ENCODE measurements at places on chromosomes 13 and 19. TPM values are rescaled to one million over a fixed set of nuclear protein-coding genes. Genes with fewer than 3 reads are reported as not detected.
A peak's percentile ranks its signal among the peaks of the same experiment; 100 is the strongest.

Gene RDH13
- total RNA-seq: 13.1 TPM

Gene KLK15
- total RNA-seq: not detected

Gene C19orf85
- total RNA-seq: not detected

Gene EPN1
- total RNA-seq: 162 TPM

DNA sequence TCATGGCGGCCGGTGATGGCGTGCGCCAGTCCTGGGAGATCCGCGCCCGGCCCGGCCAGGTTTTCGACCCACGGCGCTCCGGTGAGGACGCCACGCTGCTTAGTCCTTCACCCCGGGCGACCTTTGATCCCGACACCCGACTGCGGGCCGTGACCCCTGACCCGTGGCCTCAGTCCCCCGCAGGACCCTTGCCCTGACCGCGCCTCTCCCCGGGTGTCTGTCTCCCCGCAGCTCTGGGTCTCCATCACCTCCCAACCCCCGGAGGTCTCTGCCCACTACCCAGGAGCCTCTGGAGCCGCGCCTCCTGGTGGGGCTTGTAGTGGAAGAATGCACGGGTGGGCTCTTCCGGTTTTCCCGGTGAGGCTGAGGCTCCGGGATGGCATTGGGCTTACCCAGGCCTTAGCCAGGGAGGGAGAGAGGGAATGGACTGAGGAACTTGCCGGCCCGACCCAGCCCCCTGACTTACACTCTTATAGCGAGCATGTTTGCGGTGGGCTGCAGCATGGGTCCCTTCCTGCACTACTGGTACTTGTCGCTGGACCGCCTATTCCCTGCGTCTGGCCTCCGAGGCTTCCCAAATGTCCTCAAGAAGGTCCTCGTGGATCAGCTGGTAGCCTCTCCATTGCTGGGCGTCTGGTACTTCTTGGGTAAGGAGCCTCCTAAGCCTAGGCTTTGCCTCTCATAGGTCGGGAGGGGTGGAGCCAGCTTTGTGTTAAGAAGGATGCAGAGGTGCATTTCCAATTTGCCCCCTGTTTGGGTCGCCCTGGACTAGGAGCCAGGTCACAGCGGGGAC, 566 bp downstream of the MPV17L2 start:
- DNase-seq: no peak

- no peak for DNase-seq
Measured at GRCh38 chr19:29615891-29616425, 9.9 kb downstream of the POP4 start.

- DNase-seq: no peak
Measured at GRCh38 chr19:12840091-12841079, 2.1 kb downstream of the MAST1 start.

DNA sequence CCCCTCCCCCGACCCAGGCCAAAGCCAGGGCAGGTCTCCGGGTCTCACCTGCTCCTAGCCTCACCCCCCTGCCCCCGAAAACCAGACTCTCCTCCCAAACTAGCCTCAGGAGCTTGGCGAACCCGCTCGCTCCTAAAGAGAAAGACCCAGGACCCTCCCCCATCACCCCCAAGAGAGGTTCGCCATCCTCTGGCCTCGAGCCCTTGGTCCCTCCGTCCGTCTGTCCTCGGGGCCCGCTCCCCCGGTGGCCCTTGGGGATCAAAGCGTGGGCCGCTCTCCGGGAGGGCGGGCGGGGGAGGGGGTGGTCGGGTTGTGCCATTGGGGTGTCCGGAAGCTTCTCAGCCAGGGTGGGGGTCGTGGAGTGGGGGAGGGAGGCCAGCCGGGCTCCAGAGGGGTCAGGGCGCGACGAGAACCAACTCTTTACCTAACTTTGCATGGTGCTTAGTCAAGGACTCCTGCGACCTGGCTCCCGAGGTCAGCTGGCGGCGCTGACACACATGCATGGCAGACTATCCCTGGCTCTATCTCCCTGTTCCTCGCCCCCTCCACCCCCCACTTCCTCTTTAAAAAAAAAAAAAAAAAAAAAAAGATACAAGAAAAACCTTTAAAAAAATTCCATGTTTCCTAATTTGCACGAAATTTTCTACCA, 15.6 kb downstream of the SMIM24 start:
- DNase-seq: no peak

- no peak for DNase-seq
Measured at GRCh38 chr13:48403151-48403631, 9.7 kb downstream of the LPAR6 start.

Gene ADGRE1
- not detected for total RNA-seq

DNA sequence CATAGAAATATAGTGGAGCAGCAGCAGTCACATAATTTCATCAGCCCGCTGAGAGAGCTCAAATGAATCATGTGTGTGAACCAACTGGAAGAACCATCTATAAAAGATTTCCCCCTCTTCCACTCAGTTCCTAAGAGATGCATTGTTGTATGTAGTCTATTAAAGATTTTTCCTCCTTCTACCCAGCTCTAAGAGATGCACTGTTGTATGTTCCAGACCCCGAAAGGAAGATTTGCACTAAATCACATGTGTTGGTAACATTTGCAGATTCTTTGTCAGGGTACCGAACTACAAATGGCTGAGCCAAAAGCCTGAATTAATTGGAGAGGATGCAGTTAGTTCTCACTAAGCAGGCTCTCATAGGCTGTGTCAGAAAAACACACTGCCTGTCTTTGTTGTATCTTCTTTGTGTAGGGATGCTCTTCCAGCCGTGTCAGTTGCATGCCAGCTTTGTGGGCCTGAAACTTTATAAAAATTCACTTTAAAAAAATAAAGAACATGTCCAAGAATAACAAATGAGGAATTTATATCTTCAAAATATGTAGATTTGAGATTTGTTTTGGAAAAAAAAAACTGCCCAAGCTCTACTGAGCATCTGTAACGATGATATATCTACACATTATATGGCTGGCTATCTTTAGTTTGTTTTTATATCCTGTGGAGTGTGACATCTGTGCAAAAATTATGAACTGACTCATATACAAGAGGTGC, 223.1 kb downstream of the MZT1 start:
- DNase-seq: no peak

DNA sequence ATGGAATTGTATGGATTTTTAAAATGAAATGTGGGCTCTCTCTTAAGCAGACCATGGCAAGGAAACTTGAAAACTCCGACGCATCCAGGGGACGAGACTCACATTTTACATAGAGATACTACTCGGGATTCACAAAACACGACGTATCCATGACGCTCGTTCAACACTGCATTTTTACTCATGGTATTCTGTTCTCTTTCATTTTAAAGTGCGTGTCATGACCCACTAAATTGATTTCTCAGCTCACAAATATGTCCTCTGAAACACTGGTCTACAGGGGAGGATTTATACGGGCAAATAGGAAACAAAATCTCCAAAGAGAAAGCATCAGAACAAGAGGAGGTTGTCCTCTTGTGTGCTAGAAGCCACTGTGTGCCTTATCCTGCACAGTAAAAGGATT, 523.5 kb downstream of the MYO16 start:
- DNase-seq: no peak

Gene MTIF3
- 55.5 TPM for total RNA-seq

- no peak for DNase-seq
Measured at GRCh38 chr19:47231215-47232054, 436 bp upstream of the BBC3 start.

Gene NLRP11
- not detected for total RNA-seq

GRCh38 chr13:21076253-21076652, 14.9 kb upstream of the LATS2 start:
- no peak for DNase-seq

GRCh38 chr13:104571161-104571892, 1505.1 kb upstream of the SLC10A2 start:
- peak; percentile 81 for DNase-seq

DNA sequence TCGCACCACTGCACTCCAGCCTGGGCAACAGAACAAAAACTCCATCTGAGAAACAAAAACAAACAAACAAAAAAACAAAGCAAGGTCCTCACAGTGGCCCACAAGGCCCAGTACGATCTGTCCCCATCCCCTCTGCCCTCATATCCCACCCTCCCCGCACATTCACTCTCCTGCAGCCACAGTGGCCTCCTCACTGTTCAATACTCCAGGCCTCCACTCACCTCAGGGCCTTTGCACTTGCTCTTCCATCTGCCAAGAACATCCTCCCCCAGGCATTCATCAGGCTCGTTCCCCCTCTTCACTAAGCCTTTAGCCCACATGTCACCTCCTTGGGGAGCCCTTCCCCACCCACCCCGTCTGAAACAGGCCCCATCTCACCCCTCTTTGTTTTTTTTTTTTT, 4.6 kb downstream of the TMEM143 start:
- no peak for DNase-seq

DNA sequence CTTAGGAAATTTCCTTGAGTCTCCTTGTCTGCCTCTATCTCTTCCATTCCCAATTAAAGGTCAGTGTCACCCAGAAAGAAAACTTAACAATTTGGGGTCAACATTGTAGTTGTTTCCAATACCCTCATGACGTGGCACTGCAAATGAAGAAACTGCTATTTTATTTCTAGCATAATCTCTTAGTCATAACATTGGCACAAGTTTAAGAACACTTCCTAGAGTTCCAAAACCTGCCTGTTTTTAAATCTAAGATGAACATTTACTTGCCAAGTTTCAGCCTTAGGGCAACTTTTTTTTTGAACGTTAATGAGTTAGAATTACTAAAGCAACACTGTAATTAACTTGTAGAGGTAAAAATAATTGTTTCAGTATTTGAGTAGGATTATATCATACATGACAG, 108.0 kb downstream of the LMO7 start:
- no peak for DNase-seq

Gene CABP5
- total RNA-seq: not detected

Gene VAV1
- total RNA-seq: not detected

DNA sequence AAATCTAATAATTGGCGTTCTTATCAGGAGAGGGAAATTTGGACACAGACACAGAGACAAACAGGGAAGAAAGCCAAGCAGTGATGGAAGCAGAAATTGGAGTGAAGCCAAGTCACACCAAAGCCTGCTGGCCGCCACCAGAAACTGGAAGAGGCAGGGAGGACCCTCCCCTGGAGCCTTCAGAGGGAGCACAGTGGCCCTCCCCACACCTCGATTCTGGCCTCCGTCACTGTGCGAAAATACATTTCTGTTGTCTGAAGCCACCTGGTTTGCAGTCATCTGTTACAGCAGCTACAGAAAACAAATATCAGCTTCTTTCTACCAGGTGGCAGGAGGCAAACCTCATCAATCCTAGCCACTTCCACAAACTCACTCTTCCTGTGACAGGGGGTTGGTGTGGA, 8.3 kb upstream of the TLE6 start:
- DNase-seq: no peak

- DNase-seq: no peak
Measured at GRCh38 chr13:94305934-94306333, 173.5 kb downstream of the DCT start.

- DNase-seq: no peak
Measured at GRCh38 chr13:44340508-44340907, 33.1 kb upstream of the SERP2 start.

GRCh38 chr19:2719920-2720776, 1.0 kb downstream of the DIRAS1 start:
- DNase-seq: no peak

GRCh38 chr19:5445561-5446055, 9.6 kb upstream of the ZNRF4 start:
- no peak for DNase-seq

- DNase-seq: no peak
Measured at GRCh38 chr13:29994911-29995595, 144.6 kb upstream of the UBL3 start.

GRCh38 chr19:45061965-45062364, 14.3 kb downstream of the ZNF296 start:
- no peak for DNase-seq

GRCh38 chr13:51843529-51843928, 1.4 kb downstream of the TMEM272 start:
- no peak for DNase-seq

DNA sequence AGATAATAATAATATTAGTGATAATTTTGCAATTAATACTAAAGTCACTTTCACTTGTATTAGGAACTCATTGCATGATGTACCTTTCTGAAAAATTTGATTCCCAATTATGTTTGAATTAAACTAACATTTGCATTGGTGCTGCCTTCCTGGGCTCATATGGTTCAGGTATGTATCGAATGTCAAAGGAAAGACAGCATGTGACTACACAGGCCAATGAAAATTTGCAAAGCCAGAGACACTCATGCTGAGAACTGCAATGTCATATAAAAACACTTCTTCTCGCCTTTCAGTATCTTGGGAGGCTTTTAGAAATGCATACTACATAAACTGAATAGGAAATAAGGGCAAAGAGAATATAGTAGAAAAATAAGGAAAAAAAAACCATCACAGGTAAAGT, 44.3 kb downstream of the RAP2A start:
- no peak for DNase-seq

DNA sequence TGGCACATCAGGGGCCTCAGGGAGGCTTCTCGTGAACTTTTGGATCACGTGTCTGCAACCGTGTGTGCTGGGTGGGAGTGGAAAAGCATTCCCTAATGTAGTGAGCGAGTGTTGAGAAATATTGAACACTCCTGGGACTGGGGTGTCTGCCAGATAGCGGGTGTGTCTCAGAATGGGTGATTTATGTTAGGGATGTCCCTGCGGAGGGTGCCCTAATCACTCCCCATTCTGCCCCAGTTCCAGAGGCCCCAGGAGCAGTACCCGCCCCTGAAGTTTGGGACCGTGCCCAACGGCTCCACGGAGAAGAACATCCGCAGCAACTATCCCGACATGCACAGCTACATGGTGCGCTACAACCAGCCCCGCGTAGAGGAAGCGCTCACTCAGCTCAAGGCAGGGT, 24.2 kb upstream of the GRWD1 start:
- no peak for DNase-seq

DNA sequence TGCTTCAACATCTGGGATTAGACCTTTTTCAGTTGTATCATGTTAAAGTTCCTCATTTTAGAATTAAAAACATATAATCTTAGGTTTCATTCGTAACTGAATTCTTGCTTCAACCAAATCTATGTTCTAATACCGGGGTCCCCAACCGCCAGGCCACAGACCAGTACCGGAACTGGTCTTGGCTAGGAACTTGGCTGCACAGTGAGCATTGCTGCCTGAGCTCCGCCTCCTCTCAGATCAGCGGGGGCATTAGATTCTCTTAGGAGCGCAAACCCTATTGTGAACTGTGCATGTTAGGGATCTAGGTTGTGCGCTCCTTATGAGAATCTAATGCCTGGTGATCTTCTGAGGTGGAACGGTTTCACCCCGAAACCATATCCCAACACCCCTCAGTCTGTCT, 19.2 kb downstream of the ITM2B start:
- DNase-seq: no peak

Gene SULT2A1
- total RNA-seq: not detected

GRCh38 chr13:97214921-97215320, 7.2 kb upstream of the MBNL2 start:
- no peak for DNase-seq

DNA sequence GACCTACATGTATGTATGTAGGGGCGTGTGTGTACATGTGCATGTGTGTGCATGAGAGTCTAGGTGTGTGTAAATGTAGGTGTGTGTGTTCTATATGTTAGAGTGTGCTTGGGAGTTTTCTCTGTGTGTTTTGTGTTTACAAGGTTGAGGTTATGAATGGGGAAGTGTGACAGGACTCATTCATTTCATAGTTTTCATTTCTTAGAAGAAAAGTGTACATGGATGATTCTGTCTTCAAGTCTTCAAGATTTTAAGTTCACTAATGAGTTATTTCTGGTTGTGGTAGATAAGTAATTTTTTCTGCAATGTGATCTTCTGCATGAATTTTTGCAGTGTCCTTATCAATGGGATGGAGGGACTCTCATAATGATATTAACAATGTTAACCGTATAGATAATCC, 118.2 kb upstream of the SLC10A2 start:
- no peak for DNase-seq

Gene MAP2K2
- total RNA-seq: 139 TPM

- no peak for DNase-seq
Measured at GRCh38 chr19:35409191-35409590, 38.3 kb downstream of the GPR42 start.

Data from glomerular endothelial cell (primary cell).